ENCODE measurements at places on chromosomes 13 and 19.

DNA sequence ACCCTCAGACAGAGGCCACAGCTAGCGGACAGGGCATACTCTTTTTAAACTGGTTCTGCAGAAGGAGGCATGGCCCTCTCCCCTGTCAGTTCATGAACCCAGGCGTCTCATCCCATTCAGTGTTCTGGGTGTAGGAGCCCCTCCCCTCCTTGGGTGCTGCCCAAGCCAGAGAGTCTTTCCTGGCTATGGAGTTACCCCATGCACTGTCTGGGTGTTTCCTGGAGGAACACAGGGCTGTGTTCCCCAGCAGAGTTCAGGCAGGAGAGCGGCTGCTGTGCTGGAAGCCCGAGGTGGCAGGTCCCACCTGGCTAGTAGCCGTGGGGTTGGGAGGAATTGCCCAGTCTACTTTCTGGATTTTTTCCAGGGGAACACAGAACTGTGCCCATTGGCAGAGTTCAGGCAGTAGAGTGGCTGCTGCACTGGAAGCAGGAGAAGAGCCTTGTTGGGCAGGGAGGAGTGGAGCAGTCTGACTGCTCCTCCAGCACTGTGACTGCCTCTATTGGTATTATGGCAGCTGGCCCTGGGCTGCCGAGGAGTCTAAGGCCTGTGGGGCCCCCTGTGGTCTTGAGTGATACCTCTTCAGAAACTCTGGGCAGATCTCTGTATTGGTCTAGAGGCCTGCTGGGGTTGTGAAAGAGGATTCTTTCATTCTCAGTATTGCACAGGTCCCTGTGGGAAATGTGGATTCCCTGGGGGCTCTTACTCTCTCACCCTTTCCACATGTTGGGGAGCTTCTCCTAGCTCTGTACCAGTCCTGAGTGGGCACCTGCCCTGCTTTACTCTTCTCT is 168.3 kb downstream of the PCDH20 start:
- DNase-seq: no peak

- no peak for DNase-seq
These were observed 250.5 kb downstream of the TDRD3 start for GRCh38 chr13:60647547-60647946.

GRCh38 chr19:14632286-14632685 is 42.4 kb downstream of the ADGRE3 start:
- no peak for DNase-seq

- DNase-seq: no peak
These were observed 81.4 kb downstream of the RNASEH2B start for GRCh38 chr13:50990818-50991506.

DNA sequence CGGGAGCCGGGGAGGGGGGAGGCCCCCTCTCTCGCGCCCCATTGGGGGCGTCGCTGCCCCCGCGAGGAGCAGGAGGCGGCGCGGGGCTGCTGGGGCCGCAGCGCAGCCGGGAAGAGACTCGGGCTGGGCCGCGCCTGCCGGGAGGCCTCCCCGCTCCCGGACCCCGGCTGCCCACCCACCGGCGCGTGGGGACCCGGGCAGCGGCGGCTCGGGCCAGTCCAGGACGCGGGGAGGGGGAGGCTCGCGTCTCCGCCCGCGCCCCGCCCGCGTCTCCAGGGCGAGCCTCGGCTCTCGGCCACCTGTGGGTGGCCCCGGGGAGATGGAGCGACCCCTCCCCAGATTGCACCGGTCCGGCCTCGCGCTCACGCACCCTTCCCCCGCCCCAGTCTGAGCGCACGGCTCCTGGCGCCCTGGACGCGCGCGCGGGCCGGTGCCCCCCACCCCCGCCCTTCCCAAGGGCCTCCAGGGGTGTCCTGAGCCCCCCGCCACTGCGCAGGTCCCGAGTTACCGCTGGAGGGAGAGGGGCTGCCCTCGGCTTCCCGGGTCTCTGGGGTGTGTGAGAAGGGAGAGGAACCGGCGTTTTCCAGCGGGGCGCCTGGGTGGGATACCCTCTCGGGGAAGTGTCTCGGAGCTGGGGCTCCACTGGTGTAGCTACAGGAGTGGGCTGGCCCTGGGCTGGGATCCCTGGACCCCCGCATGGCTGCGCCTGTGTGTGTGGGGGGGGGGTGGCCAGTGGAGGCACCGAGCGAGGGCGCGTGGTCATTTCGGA is 645 bp downstream of the PALM start:
- DNase-seq: no peak

DNA sequence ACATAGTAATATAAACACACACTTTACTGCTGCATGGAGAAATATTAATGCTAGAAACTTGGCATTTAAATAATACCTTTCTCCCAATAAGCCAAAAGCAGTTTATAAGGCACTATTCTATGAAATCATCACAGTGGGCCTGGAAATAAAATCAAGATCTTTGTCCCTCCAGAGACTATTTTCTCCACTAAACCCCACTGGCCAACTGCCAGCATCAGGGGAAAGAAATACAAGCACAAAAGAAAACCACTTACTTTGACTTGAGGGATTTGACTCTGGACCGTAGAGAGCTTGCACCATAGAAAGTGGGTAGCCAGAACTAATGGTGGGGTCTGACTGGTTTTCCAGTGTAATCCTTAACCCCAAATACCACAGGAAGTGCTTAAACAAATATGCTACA is 71.9 kb downstream of the DCLK1 start:
- DNase-seq: no peak

- DNase-seq: no peak
These were observed 31.5 kb downstream of the ABCC4 start for GRCh38 chr13:95269756-95270155.

DNA sequence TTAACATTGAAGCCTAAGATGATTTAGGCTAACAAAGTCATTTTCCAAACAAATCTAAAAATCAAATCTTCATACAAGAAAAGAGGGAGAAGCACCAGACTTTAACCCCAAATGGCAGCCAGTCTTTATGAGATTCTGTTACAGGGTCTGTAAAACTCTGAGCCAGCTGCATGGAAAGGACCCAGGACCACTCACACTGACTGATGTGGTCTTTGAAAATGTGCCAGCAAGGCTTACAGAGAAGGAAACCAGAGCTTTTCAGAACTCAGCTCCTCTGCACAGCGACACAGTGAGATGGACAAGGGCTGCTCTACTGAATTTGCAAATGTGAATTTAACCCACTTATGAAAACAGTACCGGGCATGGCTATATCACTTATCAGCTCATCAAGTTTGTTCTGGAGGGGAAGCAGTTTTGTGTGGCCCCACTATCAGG is 98.8 kb upstream of the SERP2 start:
- DNase-seq: no peak

DNA sequence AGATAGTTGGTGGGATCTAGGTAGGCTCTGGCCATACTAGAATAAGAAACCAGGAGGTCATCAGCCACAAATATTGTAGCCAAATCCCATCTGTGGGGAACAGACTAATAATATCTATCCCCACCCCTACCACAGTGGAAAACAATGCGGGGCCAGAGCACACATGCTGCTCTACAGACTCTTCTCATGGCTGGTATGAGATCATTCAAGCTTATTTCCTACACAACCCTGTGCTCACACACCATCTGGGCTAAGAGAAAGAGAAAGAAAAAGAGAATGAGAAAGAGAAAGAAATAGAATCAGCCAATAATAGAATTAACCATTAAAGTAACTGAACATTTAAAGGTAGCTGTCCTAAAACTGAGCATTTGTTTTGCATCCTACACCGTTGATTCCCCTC is 1268.4 kb upstream of the SPRY2 start:
- DNase-seq: no peak

DNA sequence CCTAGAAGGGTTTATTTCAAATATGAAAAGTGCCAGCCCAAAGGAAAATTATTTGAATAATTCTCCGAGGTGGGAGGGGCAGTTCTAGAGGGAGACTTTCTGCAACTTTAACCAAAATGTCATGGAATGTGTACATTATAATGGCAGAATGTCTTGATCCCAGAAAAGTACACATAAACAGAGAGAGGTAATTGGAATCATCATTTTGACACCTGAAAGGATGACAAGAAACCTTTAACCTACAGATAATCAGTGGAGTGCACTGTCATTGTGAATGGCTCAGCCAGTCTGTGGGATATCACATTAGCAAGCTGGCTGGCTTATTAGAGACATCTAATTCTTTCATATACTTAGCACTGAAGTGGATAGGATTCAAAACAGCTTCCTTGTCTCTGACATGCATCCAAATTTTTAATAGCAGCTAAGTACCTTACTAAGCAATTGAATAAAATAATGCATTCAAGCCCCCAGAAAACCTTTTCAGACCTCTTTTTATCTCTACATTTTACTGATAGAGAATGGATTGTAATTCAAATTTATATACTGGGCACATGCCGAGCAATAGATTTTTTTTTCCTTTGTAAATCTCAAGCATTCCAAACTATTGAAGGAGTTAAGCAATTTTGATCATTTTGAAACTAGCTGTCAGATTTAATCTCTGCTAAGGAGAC is 468.6 kb downstream of the COG6 start:
- DNase-seq: no peak

DNA sequence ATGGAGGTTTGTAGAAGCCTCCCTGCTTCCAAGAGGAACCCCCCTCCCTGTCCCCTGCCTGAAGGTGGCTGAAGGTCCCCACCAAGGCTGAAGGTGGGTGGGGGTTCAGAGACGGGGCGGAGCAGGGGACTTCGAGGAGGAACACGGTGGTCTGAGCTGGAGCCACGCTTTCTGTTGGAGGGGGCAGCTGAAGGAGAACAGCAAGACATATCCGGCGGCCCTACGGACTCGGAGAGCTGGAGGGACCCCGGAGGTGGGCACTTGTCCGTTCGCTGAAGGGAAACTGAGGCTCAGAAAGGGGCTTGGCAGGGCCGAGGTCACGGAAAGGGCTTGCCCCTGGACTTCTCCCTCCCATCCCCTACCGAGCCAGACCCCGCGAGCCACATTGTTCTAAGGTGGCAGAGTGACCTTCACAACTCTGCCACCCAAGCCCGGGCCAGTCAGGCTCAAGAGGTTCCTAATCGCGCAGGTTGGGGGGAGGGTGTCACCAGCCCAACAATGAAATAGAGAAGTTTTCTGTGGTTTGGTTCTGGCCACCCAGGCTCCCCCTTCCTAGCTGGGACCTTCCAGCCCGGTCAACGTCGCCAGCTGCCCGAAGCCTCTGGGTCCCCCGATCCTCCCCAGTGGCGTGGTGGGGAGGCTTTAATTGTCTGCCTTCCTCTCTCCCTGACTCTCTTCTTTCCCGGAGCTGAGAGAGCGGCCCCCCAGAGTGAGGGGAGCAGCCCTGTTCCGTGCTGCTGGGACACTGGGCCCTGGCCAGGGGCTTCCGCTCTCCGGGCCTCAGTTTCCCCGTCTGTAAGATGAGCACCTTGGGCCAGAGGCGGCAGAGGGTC is 15.5 kb upstream of the KCNN1 start:
- DNase-seq: no peak

GRCh38 chr13:70430256-70430655 is 322.0 kb upstream of the KLHL1 start:
- no peak for DNase-seq

GRCh38 chr19:30307191-30307974 is 64.8 kb upstream of the ZNF536 start:
- no peak for DNase-seq

GRCh38 chr13:31805841-31806240 is 66.5 kb downstream of the RXFP2 start:
- DNase-seq: no peak

- DNase-seq: no peak
These were observed 211.7 kb upstream of the STARD13 start for GRCh38 chr13:33497146-33497845.

DNA sequence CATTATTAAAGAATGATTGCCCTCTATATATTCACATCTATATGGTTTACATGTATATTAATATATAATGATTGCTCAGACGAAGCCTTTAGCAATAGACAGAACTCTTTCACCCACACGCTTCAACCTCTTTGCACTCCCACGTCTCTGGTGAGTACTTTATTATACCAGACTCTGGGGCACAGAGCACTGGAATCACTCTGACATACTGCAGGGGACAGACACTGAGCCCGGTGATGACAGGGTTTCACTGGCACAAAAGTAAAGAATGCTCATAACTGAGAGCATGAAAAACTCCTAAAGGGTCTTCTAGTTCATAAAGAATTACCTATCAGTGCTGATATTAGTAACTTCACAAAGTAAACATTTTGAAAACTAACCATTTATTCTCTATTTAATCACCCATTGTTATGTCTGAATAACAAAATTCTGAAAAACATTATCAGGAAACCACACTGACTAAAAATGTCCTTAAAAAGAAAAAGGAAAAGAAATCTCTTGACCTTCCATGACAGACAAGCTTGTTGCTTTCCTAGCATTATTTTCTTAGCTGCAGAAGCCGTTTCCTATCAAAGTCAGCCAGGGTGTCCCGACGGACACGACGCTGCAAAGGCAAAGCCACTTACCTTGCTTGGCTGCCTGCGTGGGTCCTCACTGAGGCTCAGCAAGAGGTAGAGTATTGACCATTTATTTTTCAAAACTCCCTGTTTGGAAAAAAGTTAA is 29.1 kb downstream of the TUBGCP3 start:
- no peak for DNase-seq

DNA sequence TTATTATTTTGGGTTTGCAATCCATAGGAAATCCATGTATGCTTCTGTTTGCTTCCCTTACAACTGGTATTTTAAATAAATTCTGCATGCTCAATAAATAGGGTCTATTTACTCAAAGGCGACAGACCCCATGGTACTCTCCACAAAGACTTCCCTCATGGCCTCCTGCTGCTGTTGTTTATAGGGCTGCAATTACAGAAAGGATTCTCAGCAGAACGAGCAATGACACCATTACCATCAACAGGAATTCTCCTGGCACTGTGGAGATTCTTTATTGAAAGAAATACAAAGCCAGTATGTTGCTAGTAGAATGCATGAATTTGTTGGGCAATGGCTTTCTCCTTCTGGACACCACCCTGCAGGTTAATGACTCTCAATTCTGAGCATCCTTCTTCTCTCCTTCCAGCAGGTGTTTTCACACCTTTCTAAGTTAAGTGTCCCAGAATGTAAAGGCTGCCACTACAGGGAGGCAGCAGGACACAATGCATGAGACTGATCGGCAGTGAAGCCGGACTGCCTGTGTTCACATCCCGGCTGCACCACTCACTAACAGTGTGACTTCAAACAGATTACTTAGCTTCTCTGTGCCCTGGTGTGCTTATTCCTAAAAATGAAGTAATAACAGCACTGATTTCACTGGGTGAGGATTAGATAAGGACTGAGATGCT is 360.2 kb downstream of the DNAJC15 start:
- DNase-seq: no peak

DNA sequence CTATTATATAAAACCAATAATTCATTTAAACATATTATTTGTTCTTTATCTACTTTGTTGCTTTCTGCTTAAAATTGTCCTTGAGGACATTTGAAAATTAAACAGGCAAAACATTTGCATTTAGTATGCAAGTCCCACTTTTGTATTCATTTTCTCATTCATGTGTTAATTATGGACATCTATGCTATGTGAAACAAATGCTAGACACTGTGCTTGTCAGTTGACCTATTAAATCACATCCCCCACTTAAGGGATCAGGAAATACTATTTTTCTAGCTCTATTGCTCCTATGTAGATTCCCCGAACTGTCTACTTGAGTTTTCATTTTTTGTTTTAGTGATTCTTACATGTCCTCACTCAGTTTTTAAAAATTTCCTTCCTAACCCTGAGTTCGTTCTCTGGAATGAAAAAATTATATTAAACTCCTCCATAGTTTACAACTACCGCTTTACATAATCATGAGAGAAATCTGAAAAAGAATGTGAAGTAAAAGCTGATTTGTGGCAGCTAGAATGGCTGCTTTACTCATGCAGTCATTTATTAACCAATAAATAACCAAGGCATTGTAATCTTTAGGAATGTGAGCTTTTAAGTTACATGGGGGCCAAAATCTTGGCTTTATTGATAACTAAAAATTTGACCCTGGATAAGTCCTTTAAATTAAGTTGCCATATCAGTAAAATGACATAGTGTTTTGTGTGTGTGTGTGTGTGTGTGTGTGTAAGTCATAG is 188.5 kb downstream of the LIG4 start:
- DNase-seq: no peak

Data from activated CD4-positive, alpha-beta T cell treated with anti-CD3 and anti-CD28 coated beads for 4 hours (primary cell).